Esophagus muscularis mucosa (tissue), 4 donors: ENCODE measurements at places on chromosomes 16 and 17. TPM values are rescaled to one million over a fixed set of nuclear protein-coding genes. Genes with fewer than 3 reads are reported as not detected.

The SLC16A6 gene
- 0.34 TPM for total RNA-seq

- no peak for DNase-seq
Measured at GRCh38 chr17:56593086-56593645, 333 bp upstream of the NOG start.

GRCh38 chr16:88331989-88332920, 50.5 kb upstream of the ZNF469 start:
- no peak for DNase-seq

The IGF2BP1 gene
- total RNA-seq, result not detected

DNA sequence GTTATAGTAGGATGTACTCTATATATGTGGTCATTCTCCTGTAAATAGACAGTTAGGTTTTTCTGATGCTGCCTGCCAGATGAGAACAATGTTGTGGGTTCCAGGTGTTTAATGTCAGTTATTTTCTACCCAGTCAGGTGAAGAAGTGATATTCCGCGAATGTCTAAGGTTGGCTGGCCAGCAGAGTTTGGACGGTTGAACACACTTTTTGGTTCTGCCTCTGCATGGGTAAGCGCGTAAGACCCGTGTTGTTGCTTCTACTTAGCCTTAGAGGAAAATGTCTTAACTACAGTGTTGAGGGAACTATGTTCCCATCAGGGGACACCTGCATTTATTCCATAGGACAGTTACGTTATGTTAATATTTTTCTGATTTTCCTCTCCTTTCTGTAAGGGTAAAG, 162.6 kb downstream of the MAP2K6 start:
- DNase-seq, result no peak

DNA sequence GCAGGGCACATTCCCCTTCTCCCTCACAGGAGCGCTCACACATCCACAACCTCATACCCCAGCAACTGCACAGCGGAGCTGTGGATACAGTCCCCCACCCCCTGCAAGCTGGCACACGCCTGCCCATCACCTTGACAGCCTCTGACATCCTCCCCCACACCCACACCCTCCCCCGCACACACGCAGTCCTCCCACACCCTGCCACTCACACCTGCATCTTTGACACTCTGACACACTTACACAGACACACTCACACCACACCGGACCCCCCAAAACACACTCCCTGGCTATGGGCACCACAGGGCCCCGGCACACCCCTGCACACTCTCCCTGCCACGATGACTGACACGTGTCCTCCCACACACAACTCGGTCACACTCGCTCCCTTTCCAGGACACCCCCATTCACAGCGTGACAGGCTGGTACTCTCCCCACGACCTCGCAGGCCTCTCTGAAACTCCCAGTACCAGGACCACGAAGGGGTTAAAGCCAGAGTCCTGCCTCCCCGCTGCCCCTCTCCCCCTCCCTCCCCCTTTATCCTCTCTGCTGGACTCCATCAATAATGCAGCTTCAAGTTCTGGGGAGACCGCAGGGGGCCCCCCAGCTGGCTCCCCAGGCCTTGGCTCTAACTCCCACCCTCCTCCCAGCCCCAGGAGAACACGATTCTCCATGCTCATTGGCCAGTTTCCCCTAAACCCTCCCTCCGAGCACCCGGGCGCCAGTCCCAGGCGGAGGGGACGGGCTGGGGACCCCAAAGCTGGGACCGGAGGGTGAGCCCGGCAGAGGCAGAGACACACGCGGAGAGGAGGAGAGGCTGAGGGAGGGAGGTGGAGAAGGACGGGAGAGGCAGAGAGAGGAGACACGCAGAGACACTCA, at the start of gene PPP1R1B:
TSS of gene PPP1R1B (plus strand) at position 782 of the 876 bp plus-strand sequence. CDS start 441 bp downstream, outside the sequence.
- no peak for DNase-seq

DNA sequence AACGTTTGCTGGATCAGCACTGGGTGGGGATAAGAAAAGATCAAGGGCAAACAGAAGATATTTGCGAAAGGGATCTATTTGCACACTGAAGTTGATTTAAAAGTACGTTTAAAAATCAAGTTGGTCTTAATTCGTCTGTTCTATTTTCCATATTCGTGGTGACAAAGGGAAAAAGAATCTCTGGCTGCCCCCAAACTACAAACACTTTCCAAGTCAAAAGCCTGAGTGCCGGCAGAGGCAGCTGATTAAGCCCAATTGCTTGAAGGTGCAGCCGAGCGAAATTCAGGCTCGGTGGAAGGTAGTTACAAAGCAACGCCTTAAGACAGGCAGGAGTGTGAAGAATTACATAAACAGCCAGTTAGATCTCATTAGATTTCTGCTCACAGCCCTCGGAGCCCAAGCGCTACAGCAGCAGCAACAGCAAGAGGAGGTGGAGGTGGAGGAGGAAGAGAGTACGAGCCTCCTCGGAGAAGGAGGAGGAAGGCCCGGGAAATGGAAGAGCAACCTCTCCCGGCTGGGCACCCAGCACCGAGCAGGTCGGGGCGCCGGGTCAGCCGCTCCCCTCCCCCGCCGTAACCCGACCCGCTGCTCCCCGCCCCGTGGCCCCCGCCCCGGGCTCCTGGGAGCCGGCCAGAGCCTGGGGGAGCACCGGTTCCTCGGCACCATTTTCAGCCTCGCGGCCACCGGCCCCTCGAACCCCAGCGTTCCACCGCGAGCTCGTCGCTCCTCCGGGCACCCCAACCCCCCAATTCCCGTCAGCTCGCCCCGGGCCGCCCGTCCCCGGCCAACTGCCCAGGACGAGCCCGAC, 890 bp downstream of the TOB1 start:
- peak; percentile 92 for DNase-seq

The CFAP97D1 gene
- total RNA-seq, result not detected

DNA sequence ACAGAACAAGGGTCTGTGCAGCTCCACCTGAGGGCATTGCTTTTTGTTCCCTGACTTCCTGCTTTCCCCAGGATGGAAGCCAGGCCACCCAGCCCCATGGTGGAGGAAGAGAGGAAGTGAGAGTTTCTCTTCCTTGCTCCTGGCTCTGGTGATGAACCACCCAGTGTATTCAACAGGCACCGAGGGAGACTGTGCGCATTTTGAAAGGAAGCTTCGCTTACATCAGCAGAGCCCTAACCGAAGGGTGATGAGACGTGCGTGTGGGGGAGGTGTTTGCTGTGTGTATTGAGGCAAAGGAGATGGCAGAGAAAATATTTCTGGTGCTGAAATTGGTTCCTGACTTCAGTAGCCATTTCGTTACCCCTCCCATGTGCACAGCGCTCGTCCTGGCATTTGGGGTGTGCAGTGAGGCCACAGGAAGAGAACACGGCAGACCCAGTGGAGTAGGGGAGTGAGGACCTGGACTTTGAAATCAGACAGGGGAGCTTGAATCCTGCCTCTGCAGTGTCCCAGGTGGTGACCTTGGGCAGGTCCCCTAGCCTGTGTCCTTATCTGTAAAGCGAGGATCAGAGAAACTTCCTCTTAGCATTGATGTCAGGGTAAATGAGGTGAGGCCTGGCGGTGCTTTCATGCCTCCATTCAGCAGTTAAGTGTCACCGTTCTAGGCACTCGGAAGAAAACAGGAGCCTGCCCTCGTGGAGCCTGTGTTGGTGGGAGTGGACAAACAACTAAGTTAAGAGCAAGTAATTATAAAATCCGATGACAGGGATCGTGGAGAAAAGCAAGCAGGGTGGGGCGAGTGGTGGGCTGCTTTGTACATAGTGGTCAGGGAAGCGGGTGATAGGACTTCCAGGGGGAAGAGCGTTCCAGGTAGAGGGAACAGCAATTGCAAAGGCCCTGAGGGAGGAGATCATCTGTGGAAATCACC, 7.4 kb downstream of the CMIP start:
- DNase-seq, result no peak

GRCh38 chr16:55333684-55334083, 9.7 kb downstream of the IRX6 start:
- no peak for DNase-seq

DNA sequence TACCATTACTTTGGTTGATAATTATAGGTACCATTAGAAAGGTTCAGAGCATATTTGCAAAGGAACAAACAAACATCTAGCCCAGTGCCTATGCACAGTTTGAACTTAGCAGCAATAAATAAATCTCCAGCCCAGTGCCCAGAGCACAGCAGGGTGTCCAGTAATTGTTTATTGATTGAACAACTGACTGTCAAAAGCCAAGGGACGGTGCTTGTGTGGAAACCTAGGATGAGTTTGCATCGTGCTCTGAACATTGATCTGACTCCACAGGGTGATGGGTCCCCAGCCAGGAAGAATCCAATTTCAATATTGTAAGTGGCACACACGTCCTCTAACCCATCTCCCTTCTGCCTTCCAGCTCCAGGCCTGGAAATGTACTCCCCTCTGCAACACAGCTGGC, 625.5 kb upstream of the C16orf82 start:
- no peak for DNase-seq

DNA sequence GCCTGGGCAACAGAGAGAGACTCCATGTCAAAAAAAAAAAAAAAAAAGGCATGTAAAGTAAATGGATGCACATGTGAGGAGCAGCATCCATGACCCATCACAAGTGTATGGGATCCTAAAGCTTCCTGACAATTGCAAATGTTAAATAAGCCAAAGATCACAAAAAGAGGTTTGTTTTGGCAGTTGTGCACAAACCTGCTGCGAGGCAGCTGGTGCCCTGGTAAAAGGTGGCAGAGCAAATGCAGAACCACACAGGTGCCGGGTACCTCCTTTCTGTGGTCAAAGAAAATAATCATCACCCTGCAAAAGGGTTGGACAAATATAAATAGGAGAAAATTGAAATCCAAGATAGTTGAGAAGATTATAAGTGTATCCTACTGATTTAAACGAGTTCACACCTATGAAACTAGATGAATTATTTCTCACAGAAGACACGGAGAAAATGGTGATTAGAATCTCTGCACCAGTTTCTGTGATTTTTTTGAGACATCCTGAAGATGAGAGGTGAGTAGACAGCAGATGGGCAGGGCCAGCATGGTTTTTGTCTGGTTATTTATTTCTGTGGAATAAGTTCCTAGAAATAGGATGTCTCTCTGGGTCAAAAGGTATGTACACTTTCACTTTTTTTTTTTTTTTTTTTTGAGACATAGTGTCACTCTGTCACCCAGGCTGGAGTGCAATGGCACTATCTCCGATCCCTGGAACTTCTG, 291.3 kb downstream of the CDH13 start:
- no peak for DNase-seq

GRCh38 chr16:23072084-23072599, 77.1 kb downstream of the USP31 start:
- peak; percentile 92 for DNase-seq

- DNase-seq, result no peak
Measured at GRCh38 chr17:29451121-29451742, 61.1 kb downstream of the TAOK1 start.
